ENCODE measurements at places on chromosomes 2 and 18. TPM values are rescaled to one million over a fixed set of nuclear protein-coding genes. Genes with fewer than 3 reads are reported as not detected.

DNA sequence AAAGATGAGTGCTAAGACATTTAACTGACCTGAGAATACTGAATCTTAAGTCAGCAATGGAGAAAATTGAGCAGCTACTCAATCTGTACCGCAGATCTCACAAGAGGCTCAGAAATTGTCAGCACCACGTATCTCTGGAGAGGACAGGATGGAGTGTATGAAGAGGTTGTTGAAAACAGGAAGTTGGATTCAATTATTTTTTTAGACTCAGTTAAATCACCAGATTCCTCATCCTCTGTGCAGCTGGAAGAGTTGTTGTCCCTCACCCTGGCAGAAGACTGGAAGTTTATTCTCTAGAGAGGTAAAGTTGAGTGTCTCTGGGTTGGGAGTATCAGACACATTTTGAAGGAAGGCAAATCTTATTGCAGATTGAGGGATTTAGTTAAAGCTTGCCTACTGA, 114.9 kb upstream of the NT5C1B start:
- no peak for DNase-seq

DNA sequence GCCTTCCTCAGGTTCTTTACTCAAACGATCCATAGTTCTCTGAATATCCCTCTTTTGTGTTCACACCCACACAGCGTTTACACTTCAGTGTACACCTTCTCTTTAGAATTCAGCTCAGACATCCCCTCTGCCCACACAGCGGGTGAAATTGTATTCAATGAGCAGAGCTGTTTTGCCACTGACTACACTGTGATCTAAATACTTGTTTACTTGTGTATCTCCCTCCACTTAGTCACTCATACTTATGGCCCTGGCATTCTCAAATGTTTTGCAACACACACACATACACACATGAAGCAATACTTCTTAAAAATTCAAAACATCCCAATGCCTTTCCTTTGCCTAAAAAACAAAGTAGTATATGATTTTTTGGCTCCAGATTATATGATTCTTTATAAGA, 297.1 kb downstream of the TMX3 start:
- DNase-seq, result no peak

DNA sequence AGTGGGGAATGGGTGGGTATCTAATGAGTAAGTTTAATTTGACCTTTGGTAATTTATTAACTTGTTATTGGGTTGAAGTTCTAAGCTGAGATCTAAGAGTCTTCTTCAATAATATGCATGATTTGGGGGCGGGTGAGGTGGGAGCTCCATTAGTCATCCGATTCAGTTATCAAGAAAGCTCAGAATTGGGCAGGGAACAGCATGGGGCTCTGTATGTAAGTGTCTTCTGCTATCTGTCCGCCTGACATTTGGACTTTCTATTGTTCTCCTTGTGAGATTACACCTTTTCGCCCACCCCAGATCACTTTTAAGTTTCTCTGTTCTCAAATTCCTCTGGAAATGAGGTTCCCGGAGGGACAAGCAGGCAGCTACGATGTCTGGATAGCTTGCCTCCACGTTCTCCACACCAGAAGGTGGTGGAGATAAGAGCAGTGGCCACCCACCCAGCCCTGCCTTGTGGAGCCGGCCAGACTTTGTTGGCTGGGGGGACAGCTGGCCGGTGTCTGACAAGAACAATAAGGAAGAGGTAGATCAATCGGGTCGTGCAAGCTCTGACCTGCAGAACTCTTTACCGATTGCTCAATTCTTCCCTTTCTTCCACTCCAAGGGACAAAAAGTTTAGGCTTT, 75.5 kb upstream of the GATA6 start:
- DNase-seq, result no peak

GRCh38 chr18:76953583-76954233, 131.4 kb downstream of the ZNF236 start:
- peak; percentile 84 for DNase-seq

GRCh38 chr2:46268196-46268595, 29.0 kb upstream of the EPAS1 start:
- no peak for DNase-seq

- DNase-seq, result no peak
Observed at GRCh38 chr2:123777116-123777515, 248.0 kb upstream of the CNTNAP5 start.

DNA sequence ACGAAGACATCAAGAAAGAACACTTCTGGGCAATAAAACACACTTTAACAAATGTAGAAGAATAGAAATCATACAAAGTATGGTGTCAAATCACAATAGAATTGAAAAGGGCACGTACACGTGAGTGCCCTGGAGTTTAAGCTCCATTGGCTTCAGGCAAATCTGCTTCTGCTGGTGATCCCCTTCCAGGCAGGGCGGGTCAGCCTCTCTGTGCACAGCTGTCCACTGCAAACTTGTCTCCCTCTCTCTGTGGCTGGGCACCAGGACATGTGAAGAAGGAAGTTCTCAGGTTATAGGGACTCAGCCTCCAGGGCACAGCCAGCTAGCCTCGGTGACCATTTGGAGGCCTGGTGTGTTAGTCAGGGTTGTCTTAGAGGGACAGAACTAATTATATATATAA, 66.0 kb downstream of the ST3GAL5 start:
- DNase-seq, result no peak

HOXD3 gene
- total RNA-seq, result 0.38 TPM

All from Right ventricle myocardium superior (tissue), 1 donor.